Effector memory CD4-positive, alpha-beta T cell (primary cell): ENCODE measurements at places on chromosomes 4 and X.

GRCh38 chrX:148956352-148956751, 455.9 kb downstream of the AFF2 start:
- no peak for DNase-seq

DNA sequence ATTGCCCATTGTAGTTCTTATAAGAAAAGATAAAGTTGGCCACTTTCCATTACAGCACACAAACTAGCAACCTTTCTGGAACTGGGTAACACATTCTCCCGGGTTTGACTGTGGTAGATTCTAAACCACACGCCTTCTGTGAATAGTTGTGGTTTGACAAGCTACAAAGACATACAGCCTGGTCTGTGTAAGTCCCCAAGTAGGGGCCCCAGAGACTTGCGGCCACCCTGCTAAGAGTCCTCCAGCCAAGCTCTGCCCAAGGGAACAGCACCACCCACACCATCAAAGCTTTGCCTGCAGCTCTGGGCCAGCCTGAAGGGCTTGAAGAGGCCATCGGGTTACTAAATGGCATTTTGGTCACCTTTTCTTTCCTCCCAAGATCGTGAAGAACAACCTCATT, 203.4 kb downstream of the MAML3 start:
- DNase-seq: no peak

DNA sequence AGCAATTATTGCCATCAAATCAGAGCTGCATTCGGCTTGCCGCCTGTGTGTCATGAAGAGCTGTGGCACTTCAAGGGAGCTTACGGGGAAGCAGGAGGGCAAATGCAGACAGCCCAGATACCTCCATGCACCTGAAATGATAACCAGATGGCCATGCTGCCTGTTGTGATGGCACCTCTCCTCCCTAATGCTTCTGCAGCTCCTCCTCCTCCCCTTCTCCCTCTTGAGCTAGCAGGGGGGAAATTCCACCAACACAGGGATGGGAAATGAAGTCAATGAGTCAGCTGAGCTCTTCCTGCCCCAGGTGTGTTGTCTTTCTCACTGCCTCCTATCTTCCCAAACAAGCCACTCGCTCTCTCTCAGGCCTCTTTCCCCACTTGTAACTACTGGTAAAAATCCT, 565.0 kb downstream of the BCOR start:
- DNase-seq: no peak

- DNase-seq: no peak
Observed at GRCh38 chr4:185359767-185360446, 35.8 kb downstream of the LRP2BP start.

DNA sequence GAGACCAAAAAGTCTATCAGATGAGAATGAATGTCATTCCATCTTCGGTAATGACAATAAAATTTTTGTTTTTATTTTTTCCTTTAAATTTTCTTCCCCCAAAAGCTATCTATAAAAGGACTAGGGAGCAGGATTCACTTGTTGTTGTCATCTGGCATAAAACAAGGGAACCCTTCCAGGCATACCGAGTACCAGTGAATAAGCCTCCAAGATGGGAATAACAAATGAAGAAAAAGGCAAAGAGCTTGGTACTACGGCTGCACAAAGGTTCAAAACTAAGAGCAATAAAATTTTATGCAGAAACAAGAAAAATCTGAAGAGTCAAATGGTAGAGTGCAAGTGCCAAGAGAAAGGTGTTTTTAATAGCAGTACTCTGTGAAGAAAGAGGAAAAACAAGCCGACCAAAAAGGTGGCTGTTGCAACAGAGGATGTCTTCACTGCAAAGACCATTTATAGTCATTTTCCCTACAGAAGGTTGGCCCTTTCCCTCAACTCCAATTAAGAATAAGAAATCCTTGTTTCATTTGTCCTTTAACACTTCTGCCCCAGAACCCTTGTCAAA, 25.8 kb downstream of the PPP3CA start:
- no peak for DNase-seq

- DNase-seq: no peak
Observed at GRCh38 chrX:1874899-1875298, 260.0 kb downstream of the ASMT start.

- DNase-seq: no peak
Observed at GRCh38 chr4:34943741-34944386, 1300.5 kb downstream of the ARAP2 start.

DNA sequence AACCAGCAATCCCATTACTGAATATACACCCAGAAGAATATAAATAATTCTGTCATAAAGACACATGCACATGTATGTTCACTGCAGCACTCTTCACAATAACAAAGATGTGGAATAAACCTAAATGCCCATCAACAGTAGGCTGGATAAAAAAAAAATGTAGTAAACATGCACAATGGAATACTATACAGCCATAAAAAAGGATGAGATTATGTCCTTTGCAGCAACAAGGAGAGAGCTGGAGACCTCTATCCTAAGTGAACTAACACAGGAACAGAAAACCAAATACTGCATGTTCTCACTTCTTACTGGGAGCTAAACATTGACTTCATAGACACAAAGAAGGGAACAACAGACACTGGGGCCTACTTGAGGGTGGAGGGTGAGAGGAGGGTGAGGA, 2067.7 kb downstream of the ARAP2 start:
- DNase-seq: no peak

DNA sequence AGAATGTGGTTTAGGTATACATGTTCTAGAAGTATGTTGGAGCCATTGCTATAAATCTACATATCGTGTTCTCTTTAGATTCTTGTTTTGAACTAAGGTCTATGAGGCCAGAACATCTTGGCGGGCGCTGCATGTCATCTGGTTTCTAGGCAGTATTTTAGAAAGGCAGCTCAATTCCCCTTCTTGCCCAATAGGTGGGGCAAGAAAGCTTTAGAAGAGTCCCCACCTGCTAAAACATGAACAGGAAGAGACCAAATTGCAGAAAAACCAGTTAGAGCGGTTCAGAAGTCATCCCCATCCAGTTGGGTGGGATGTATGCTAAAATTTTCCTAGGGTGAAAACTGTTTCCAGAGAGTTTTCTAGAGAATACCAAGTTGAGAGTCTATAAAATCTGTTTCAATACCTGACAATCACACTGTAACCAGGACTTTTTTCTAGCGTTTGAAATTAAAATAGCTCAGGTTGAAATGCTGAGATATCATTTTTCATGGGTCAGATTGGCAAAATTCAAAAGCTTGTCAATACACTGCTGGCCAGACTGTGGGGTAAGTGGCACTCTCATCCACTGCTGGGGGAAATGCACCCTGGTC, 17.5 kb upstream of the SH3KBP1 start:
- DNase-seq: no peak

DNA sequence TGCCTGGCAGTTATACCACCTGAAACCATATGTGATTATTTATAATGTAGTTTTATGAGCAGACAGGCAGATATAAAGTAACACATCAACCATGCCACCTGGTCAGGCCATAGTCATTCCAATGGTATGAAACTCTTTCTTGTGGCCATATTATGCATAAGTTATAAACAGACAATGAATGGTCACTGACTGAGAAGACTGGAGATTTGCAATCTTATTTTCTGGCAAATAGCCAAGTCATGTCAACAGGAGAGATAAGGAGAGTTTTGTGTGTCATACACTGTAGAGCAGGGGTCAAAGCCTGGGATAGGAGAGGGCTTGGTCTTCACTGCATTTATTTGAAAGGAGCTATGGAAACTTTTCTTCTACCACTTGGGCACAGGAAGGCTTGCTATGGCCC, 29.5 kb downstream of the SORBS2 start:
- DNase-seq: no peak

DNA sequence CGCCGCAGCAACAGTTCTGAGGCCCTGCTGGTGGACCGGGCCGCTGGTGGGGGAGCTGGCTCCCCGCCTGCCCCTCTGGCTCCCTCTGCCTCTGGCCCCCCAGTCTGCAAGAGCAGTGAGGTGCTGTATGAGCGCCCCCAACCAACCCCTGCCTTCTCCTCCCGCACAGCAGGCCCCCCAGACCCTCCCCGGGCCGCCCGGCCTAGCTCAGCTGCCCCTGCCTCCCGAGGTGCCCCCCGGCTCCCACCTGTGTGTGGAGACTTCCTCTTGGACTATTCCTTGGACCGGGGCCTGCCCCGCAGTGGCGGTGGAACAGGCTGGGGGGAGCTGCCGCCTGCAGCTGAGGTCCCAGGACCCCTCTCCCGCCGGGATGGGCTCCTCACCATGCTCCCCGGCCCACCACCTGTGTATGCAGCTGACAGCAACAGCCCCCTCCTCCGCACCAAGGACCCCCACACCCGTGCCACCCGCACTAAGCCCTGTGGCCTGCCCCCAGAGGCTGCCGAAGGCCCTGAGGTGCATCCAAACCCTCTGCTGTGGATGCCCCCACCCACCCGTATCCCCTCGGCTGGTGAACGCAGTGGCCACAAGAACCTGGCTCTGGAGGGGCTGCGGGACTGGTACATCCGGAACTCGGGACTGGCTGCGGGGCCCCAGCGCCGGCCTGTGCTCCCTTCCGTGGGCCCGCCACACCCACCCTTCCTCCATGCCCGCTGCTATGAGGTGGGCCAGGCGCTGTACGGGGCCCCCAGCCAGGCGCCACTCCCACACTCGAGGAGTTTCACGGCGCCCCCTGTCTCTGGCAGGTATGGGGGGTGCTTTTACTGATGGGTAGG, 6.3 kb downstream of the PRAF2 start:
- DNase-seq: no peak

GRCh38 chr4:188160406-188160805, 21.2 kb downstream of the TRIML1 start:
- DNase-seq: no peak

GRCh38 chrX:41616935-41617334, 71.8 kb upstream of the GPR34 start:
- DNase-seq: no peak
